ENCODE measurements at places on chromosomes 2 and 18.

DNA sequence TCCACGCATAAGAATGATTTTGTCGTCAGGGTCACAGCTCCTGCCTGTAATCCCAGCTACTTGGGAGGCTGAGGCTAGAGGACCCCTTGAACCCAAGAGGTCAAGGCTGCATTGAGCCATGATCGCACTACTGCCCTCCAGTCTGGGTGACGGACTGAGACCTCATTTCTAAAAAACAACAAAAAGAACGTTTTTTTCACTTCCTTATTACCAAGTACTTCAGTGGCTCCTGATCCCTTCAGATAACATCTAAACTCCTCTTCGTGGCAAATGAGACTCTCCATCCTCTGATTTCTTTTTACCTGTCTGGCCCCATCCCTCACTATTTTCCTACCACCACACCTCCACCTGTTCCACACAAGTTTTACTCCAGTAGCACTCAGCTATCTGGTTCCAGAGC, 105.4 kb upstream of the TLK1 start:
- no peak for DNase-seq

GRCh38 chr2:20585359-20585709, 65.6 kb downstream of the HS1BP3 start:
- DNase-seq: no peak

DNA sequence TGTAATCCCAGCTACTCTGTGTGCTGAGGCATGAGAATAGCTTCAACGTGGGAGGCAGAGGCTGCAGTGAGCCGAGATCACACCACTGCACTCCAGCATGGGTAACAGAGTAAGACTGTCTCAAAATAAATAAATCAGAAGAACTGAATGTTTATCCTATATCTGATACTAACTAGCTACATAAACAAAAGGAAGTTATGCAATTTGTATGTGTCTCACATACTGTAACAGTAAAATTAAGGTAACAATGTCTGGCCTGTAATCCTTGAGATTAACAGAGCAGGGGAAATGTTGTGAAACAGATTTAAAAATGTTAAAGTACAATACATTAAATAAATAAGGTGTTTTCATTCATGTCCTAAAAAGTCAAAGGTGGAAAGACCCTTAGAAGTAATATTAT, 150.8 kb downstream of the MEMO1 start:
- no peak for DNase-seq

DNA sequence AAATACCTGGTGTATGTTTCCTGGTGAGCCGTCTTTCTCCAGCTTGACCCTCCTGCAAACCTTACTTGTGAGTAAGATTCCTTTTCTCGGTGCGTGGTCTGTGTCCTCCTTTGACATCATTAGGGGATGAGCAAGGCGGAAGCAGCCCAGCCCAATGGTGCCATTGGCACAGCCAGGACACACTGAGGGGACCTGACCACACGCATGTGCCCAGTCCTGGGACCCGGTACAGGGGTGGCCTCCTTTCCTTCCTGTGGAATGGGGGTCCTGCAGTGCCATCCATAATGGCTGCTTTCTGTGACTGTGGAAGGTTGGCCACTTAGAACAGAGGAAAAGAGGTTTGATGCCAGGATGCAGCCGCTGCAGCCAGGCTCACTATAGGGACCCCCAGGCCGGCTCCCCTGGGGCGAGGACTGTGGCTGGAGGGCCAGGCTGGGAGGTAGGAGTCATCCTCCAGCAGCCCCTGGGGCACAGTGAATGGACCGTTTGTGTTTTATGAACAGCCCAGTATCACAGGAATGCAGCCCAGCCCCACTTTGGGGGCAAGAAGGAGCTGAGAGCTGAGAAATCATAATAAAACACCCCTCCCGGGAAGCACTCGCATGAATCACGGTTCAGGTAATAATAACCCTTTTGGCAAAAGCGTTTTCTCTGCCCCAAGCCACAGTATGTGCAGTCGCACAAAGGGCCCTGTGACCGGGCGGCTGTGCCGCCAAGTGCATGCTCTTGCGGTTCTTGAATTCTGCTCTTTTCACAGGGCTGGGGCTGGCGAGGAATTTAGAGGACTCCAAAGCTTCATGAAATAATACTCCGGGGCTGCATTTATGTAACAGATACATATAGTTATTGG, 73.2 kb downstream of the ASB1 start:
- no peak for DNase-seq

GRCh38 chr2:159065313-159065712, 96.9 kb downstream of the TANC1 start:
- DNase-seq: no peak

DNA sequence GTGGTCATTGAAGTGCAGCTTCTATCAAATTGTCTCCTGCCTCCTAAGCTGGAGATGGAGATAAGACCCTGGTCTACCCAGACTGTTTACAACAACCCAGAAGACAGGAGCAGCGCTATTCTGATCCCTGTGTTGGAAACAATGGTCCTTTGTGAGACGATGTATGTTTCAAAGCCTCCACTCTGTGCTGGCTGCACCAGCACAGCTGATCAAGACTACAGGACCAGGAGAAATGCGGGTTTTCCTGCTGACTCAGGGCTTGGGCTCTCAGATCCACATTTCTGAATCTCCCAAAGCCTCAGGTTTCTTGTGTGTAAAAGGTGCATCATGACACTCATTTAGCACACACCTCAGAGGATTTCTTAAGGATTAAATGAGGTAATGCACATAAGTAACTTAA, 92.0 kb downstream of the POU3F3 start:
- peak; percentile 97 for DNase-seq

- no peak for DNase-seq
These were observed 47.7 kb downstream of the SLC9A2 start for GRCh38 chr2:102667072-102667471.

DNA sequence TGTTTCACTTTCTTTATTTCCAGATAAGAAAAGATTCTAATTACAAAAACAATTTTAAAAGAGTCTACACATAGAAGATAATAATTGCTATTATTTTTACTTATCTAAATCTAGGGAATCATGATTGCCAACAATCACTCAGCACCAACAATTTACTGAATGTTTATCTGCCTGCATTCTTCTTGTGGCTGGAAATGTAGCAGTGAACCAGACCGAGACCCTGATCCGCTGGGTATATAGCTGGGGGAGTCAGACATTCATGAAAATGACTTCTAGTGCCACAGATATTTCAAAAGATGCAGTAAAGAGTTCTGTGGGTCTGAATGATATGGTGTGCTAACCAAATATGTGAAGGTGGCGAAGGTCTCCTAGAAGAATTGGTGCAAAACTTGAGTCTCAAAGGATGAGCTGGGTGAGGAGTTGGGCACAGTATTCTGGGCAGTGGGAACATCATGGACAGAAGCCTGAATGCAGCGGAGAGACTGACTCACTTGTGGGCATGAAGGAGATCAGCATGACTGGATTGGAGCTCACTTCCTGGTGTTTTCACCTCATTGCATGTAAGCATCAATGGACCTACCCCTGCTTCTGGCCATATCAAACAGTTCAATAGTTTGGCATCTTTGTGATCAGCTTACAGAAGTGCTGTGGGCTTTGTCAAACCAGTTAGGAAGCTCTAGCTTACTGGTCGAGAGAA, 26.1 kb upstream of the FN1 start:
- no peak for DNase-seq

DNA sequence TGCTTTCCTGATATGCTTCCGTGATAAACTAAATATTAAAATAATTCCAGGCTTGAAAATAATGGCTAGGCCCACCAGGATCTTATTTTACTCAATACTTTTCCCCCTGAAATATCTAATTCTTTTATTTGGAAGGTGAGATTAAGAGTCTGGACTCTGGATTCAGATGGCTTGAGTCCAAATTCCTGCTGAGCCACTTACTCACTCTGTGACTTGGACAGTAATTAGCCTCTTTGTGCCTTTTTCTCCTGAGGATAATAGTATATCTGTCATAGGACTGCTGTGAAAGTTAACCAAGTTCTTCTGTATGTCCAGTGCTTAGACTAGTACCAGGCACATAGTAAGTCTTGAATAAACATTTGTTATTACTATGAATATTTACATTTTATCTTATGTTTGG, 127.3 kb upstream of the ERBB4 start:
- no peak for DNase-seq

DNA sequence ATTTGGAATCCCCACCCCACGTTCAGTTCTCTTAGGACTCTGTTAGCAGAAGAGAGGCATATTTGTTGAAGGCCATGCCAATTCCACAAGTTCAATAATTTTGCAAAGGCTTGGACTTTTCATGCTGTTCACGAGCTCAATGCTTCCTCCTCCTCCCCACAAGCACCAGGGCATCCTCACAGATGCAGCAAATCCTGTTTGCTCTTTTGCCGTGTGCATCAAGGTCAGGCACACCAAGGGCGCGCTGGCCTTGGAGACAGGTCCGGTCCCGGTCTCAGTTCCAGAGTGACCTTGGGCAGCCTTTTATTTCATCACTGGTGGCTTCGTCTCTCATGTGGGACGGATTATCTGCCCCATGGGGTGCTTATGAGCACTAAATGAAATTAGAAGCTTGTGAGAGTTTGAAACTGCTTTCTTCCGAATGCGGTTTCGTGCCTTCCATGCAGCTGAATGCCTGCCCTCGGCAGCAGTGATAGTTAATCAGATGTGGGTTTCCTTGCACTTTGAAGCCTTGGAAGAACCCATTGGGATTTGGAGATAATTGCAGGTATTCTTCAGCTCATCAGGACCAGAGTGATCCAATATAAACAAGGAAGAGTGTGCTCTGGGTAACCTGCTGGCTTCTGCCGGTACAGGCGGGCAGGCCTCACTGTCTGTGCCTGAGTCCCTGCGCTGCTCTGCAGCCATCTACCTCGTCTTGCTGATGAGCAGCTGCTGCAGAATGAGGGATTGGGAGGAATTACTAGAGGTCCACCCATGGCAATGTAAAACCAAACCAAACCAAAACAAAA, 140.8 kb downstream of the SH3BP4 start:
- DNase-seq: no peak

DNA sequence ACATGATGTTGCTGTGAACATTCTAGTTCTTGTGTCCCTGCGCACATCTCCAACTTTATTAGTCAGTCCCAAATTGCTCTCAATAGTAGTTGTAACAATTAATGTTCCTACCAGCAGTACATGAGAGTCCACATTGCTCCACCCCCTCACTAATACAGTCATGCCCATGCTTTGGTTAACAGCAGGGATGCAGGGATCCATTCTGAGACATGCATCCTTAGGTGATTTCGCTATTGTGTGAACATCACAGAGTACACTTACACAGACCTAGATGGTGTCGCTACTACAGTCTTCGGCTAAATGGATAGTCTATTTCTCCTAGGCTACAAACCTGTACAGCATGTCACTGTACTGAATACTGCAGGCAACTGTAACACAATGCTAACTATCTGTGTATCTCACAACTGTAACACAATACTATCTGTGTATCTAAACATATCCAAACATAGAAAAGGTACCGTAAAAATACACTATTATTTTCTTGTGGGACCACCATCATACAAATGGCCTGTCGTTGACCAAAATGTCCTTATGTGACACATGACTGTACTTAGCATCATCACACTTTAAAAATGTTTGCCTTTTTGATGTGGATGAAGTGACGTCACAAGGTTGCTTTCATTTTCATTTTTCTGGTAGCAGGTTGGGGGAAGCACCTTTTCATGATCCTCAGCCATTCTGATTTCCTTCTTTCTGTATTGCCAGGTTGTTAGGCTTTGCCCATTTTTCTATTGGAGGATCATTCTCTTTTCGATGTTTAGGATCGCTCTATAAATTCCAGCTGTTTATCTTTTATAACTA, 82.9 kb upstream of the RNF152 start:
- no peak for DNase-seq

- DNase-seq: no peak
These were observed 22.8 kb downstream of the SLC66A3 start for GRCh38 chr2:11177871-11178690.

DNA sequence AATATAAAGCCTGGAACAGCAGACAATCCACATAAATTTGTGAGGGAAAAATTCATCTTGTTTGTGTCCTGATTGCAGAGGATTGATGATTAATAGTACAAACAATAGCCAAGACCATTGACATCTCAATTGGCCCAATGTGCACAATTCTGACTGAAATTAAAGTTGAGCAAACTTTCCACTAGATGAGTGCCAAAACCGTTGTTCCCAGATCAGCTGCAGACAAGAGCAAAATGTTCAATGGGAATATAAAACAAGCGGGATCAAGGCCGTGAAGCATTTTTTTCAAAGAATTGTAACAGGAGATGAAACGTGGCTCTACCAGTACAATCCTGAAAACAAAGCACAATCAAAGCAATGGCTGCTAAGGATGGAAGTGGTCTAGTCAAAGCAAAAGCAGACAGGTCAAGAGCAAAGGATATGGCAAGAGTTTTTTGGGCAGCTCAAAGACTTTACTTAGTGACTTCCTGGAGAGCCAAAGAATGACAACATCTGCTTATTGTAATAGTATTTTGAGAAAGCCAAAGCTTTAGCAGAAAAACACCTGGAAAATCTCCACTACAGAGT, 55.9 kb upstream of the KIF5C start:
- no peak for DNase-seq

GRCh38 chr2:188787658-188788240, 186.4 kb upstream of the COL3A1 start:
- no peak for DNase-seq

DNA sequence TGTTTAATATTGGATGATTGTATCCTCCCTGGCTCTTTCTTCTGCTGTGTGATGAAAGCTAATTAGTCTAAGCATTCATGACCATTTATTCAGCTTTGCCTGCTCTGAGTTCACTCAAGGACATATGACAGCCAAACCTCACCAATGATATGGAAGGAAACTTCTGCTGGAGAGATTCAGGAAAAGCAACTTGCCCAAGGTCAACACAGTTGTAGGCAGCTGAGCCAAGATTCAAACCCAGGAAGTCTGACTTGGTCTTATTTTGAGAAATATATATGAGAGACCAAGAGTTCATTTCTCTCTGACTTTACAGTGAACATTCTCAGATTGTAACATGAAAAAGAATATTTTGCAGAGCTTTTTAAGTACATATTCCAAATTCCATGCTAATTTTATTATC, 1588.5 kb upstream of the PIK3C3 start:
- no peak for DNase-seq

GRCh38 chr2:221153226-221153625, 418.9 kb downstream of the EPHA4 start:
- peak; percentile 95 for DNase-seq

DNA sequence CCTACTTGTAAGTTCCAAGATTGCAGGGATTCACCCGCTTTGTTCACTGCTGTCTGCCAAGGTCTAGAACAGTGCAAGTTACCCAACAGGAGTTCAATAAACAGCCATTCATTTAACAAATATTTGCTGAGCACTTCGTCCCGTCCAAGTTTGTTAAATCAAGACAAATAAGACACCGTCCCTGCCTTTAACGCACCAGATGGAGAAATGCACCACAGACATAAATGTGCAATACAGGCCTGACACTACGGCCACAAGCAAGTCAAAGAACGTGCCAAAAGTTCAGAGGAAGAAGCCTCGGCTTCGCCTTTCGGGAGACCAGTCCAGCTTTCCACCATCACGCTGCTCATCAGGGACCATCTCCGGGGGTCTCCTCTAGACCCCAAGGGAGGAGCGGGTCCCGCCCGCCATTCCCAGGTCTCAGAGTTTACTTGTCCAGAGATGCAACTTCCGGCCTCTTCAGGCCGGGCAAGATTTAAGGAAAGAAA, 429 bp downstream of the C2orf76 start:
- peak; percentile 64 for DNase-seq

DNA sequence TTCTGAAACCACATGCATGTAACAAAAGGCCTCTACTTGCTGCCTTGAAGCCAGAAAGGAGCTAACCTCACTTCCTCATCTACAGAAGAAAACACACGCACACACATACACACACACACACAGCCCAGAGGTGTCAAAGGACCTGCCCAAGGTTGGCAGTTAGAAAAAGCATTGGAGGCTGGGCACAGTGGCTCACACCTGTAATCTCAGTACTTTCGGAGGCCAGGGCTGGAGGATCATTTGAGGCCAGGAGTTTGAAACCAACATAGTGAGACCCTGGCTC, 125.9 kb upstream of the RNF152 start:
- no peak for DNase-seq

- no peak for DNase-seq
These were observed 65.7 kb upstream of the FIGN start for GRCh38 chr2:163801486-163801885.

Measured in pons (tissue), 1 donor.